ENCODE measurements at places on chromosomes 2 and 18.

GRCh38 chr2:231918501-231919330, 7.5 kb downstream of the NPPC start:
- DNase-seq, result no peak

GRCh38 chr2:4417771-4418170, 714.4 kb downstream of the DCDC2C start:
- DNase-seq, result no peak

DNA sequence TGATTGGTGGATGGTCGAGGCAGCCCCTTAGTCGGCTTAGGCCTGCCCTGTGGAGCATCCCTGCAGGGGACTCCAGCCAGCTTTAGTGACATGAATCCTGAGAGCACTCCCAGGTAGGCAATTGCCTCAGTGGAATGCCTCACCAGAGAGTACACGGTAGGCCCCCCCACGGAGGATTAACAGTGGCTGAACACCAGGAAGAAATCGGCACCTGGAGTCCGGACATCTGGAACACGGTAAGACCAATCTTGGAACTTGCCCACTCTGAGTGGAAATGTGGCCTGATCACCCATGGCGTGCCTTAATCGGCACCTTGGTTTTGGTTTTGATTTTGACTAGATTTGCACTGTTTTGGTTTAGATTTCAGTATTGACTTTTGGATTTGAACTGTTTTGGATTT, 326.2 kb upstream of the NCKAP5 start:
- DNase-seq, result no peak

GRCh38 chr2:71282493-71282892, 49.1 kb upstream of the ZNF638 start:
- DNase-seq, result peak; percentile 6

DNA sequence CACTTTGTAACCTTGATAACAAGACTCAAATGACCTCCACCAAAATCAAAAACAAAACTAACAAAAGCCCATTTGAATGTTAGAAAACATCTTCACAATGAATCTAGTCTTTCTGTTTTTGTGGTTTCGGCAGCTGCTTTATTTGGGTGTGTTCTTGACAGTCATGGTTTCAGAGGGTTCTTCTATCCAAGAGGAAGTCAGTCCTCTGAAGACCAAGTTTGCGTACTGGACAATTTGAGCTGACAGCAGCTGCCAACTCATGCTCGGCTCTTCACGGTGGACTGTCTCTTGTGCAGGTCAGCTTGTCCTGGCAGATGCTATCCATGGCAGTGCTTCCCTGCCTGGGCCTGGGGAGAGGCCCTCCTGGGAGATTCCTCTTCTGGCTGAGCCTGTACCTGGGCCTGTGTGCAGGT, 91.0 kb downstream of the TMEM17 start:
- DNase-seq, result no peak

GRCh38 chr2:191557841-191558240, 120.1 kb upstream of the NABP1 start:
- no peak for DNase-seq

DNA sequence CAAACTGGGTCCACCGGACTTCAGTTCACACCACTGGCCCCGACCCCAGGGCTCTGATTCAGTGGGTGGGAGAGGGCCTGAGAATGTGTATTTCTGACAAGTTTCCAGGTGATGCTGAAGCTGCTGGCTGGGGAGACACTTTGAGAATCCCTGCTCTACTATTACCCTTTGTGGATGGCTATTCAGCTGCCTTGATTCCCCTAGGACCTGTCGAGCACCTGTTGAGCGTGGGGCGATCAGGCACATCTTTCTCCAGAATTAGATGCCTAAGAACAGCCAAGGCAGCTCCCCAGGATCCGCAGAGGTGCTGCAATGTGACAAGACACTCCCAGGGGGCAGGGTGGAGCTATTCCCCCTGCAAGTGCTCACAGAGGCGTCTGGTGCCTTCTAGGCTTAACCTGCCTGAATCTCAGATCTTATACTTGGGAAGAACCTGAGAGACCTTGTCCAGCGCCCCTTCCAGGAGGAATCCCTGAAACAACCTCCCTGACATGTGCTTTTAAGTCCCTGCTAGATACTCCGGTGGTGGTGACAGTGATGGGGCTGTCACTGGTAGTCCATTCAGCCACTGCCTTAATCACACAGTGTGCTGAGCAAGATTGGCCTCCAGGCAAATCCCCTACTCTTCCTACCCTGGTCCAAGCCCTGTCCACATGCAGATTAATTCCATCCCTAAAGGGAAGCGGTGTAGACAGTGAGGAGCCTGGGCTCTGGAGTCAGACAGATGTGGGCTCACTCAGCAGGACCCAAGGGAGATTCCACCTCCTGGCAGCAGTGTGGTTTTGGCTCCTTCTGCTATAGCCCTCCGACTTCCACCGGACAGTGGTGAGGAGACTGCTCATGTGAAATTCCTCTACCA, 43.4 kb upstream of the OTOF start:
- DNase-seq, result peak; percentile 50

DNA sequence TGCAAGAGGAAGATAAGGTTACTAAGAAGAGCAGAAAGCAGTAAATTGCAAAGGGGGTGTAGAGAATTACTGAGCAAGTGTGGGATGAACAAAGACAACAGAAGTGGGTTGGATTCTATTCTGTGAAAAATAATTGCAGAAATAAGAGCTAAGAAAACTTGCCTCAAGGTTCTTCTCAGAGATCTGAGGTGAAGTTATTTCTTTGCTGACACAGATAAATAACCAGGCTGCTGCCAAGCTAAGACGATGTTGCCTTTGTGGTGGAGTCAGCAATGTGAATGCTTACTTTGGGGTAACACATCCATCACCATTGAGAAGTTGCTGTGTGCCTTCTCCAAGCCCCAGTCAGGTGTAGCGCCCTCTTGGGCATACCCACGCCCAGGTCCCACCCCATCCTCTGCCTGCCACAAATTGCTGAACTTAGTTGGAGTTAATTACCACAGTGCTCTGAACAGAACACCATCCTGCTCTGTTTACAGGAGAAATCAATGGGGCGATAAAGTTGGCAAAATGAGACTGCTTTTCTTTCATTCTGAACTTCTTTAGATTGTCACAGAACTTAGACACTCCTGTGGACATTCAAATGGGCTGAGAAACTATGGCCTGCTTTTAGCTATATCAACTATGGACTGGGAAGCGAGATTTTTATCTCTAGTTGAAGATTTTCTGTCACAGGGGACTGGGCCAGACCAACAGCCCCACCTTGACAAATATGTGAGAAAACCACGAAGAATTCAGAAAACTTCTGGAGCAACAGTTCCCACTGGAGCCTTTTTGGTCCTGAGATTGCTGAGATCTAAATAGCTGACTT, 283.6 kb downstream of the TMX3 start:
- DNase-seq, result no peak

DNA sequence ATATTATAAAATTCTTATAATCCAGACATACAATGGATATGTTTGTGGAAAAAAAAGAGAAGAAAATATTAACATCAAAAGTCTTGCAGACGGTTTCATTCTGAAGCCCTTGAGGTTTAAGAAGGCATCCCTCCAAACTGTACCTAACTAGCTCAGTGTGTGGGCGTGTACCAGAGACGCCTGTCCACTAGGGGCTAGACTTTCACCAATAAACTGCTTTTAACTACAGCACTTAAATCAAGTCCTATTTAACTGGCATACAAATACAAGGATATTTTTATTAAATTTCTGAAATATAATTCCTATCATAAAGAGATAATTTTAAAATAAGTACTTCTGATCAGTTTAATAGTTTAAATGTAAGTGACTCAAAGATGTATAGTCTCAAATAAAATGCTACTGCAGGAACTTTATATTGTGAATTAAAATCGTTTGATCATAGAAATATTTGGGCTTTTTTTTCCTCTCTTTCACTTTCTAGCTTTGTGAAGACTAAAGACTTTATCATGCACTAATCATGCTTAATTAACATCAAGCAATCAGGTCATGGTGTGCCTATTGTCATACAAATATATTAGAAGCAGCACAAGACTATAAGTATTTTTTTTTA, 437.7 kb downstream of the SATB2 start:
- DNase-seq, result peak; percentile 8

DNA sequence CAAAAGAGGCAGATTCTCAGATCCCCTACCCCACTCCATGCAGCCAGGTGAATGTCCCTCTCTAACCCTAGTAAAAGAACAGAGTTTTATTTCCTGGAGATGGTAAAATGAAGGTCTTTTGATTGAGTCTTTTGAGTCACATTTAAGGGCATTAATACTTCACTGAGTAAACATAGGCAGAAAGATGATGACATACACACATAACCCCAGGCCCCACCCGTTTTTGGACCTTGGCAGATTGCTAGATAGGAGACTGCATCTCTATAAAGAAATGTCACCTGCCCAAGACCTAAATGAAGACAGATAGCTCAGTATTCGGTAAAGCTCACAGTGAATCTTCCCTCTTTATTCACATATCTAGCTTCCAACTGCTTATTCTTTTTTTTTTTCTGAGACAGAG, 28.3 kb upstream of the PEX13 start:
- no peak for DNase-seq

DNA sequence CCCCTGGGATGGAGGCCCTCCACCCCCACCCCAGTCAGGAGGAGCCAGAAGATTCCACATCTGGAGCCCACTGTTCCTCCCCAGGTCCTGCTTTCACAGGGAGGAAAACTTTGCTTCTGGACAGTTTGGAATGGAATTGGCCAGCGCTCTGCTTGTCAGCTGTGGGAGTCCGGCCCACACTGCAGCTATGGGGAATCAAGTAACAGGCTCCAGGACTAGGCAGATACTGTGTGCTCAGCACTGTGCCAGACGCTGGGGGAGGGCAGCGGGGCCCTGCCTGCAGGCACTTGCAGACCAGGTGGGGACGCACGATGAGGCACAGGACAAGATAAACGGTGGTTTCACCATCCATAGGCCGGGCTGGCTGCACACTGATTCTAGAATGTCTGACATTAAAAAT, 114.0 kb downstream of the STPG4 start:
- DNase-seq, result no peak

- no peak for DNase-seq
Observed at GRCh38 chr2:45938649-45939511, 287.4 kb downstream of the PRKCE start.

- DNase-seq, result no peak
Observed at GRCh38 chr18:4063545-4063944, 391.6 kb downstream of the DLGAP1 start.

GRCh38 chr2:14626873-14627272, 5.6 kb upstream of the LRATD1 start:
- DNase-seq, result no peak

GRCh38 chr2:8552293-8552801, 129.5 kb upstream of the ID2 start:
- DNase-seq, result no peak

GRCh38 chr2:28583899-28584553, 88.2 kb downstream of the PLB1 start:
- DNase-seq, result no peak

GRCh38 chr2:111148925-111149324, 28.2 kb downstream of the BCL2L11 start:
- DNase-seq, result no peak

- DNase-seq, result no peak
Observed at GRCh38 chr2:29583104-29583503, 338.3 kb downstream of the ALK start.

GRCh38 chr2:196233021-196233804, 61.8 kb upstream of the STK17B start:
- DNase-seq, result no peak

- DNase-seq, result no peak
Observed at GRCh38 chr2:23427976-23428375, 43.0 kb downstream of the KLHL29 start.

DNA sequence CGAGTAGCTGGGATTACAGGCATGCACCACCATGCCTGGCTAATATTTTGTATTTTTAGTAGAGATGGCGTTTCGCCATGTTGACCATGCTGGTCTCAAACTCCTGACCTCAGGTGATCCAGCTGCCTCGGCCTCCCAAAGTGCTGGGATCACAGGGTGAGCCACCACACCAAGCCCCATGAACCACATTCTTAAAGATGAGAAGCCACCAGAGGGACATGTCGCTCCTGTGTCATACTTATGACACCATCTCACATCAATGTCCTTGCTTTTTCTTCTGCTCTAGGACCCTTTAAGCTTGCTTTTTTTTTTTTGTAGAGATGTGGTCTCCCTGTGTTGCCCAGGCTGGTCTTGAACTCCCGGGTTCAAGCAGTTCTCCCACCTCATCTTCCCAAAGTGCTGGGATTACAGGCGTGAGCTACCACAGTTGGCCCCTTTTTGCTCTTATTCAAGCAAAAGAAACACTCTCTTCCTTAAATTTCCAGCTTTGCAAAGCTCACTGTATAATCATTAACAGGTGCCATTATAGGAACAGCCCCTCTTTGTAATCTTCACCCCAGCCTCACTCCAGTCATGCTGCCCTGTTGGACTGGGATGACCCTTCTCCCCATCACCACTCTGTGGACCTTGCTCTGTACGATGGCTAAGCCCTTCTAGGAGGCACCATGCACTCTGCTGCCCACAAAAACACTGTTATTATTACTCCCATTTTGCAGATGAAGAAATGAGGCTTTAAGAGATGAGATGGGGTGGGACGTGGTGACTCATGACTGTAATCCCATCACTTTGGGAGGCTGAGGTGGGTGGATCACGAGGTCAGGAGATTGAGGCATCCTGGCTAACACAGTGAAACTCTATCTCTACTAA, 10.8 kb upstream of the KCNG3 start:
- DNase-seq, result no peak

DNA sequence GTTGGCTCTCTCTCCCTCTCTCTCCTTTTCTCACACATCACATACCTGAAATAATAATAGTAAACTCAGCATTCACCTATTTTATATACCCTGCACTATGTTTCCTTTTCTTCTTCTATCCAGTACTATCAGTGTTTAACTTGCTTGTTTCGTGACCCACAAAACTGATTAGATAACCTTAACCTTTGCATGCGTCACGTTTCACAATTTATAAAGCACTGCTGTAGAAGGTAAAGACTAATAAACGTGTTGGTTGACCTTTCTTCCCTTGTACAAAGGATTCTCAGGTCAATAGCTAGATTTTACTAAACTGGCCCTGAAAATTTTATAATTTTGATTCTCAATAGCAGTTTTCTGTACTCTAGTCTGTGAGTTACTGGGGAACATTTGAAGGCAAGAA, 791.7 kb downstream of the DPP10 start:
- no peak for DNase-seq

DNA sequence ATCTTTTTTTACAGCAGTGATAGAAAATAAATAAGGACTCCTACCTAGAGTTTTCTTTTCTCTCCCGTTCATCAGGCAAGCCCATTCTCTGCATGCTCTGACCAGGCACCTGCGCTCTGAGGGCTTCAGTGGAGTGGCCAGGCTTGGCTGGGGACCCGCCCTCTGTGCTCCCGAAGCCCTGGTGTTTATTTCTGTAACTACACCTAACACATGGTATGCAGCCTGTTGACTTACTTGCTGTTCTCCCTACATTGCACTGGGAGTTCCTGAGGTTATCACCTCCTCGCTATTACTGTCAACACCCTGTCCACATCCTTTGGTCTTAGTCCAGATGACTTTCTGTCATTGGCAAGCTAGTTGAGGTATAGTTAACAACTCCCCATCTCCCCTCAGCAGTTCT, 317.7 kb downstream of the LPIN1 start:
- no peak for DNase-seq

GRCh38 chr2:8259106-8259840, 422.6 kb upstream of the ID2 start:
- no peak for DNase-seq

GRCh38 chr2:195026261-195026660, 630.8 kb upstream of the SLC39A10 start:
- DNase-seq, result no peak
